ENCODE measurements at places on chromosomes 1 and 21. TPM values are rescaled to one million over a fixed set of nuclear protein-coding genes. Genes with fewer than 3 reads are reported as not detected.

DNA sequence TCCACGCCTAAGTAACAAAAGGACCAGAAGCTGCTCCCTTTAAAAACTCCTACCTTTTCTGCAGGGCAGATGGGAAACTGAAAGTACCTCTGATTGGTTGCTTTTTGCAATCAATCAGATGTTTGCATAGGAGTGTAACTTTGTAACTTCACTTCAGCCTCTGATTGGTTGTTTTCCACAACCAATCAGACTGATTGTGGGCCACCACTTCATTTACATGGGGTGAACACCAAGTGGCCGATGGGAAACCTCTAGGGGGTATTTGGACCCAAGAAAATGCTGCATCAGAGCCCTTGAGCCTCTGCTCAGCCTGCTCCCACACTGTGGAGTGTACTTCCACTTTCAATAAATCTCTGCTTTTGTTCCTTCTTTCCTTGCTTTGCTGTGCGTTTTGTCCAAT is 32.8 kb upstream of the CD1D start:
- no peak for DNase-seq
- no peak overlapping the region for H3K27ac ChIP-seq
- H3K4me1 ChIP-seq, result no peaks in the 10 kb centered on the region
- no peak overlapping the region for H3K4me3 ChIP-seq
- no peaks in the 10 kb centered on the region for H3K27me3 ChIP-seq

GRCh38 chr1:100862591-100862990 is 32.1 kb downstream of the EXTL2 start:
- H3K4me1 ChIP-seq, result no peaks in the 10 kb centered on the region
- H3K27me3 ChIP-seq, result no peaks in the 10 kb centered on the region
- no peak overlapping the region for H3K4me3 ChIP-seq
- DNase-seq, result no peak
- H3K27ac ChIP-seq, result no peak overlapping the region

The AIRE gene
- total RNA-seq, result not detected

GRCh38 chr1:210344706-210345105 is 16.0 kb downstream of the HHAT start:
- no peaks in the 10 kb centered on the region for H3K4me1 ChIP-seq
- H3K36me3 ChIP-seq, result no peaks in the 10 kb centered on the region
- H3K27ac ChIP-seq, result no peak overlapping the region
- no peak overlapping the region for H3K4me3 ChIP-seq

The ASAP3 gene
- total RNA-seq, result 54.9 TPM

The GLMP gene
- total RNA-seq, result 36.4 TPM

- DNase-seq, result no peak
- peaks cover 47% of the 10 kb centered on the region for H3K36me3 ChIP-seq
- H3K27ac ChIP-seq, result no peak overlapping the region
- no peaks in the 10 kb centered on the region for H3K4me1 ChIP-seq
- no peaks in the 10 kb centered on the region for H3K27me3 ChIP-seq
These were observed 27.7 kb downstream of the ATP1A1 start for GRCh38 chr1:116400780-116401179.

GRCh38 chr21:15748586-15748985 is 18.8 kb downstream of the USP25 start:
- H3K27me3 ChIP-seq, result no peaks in the 10 kb centered on the region
- no peaks in the 10 kb centered on the region for H3K4me1 ChIP-seq
- no peak overlapping the region for H3K4me3 ChIP-seq

- no peaks in the 10 kb centered on the region for H3K27me3 ChIP-seq
- H3K4me3 ChIP-seq, result no peak overlapping the region
- H3K4me1 ChIP-seq, result no peaks in the 10 kb centered on the region
- no peak for DNase-seq
- H3K27ac ChIP-seq, result no peak overlapping the region
These were observed 159.5 kb downstream of the RRAGC start for GRCh38 chr1:38700077-38700470.

The TPR gene
- 96.7 TPM for total RNA-seq

Measured in breast epithelium (tissue), 4 donors.